Left lung (tissue), 14 donors: ENCODE measurements at places on chromosomes 3 and 15. TPM values are rescaled to one million over a fixed set of nuclear protein-coding genes. Genes with fewer than 3 reads are reported as not detected.

DNA sequence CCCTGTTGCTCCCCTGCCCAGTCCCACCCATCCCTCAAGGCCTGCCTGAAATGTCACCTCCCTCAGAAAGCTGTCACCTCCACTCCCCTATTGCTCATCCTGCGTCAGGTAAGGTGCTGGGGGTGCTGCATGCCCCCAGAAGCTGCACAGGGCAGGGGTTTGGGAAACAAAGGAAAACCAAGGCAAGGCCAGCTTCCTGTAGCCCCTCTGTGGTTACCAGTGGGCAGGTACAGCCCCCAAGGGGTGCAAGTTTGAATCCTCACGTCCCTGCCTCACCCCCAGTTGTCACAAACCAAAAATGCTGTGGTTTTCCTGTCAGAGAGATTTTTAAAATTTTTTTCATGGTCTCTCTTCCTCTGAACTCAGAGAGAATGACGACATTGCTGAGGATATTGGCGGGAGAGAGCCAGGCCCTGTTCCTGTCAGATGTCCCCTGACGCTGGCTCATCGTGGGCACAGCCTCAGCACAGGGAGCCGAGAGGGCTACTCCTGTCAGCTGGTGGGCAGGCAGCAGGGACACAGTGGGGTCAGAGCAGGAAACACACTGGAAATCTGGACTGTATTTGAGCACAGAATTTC lies 27.0 kb downstream of the PSTPIP1 start:
- DNase-seq: peak; percentile 30

DNA sequence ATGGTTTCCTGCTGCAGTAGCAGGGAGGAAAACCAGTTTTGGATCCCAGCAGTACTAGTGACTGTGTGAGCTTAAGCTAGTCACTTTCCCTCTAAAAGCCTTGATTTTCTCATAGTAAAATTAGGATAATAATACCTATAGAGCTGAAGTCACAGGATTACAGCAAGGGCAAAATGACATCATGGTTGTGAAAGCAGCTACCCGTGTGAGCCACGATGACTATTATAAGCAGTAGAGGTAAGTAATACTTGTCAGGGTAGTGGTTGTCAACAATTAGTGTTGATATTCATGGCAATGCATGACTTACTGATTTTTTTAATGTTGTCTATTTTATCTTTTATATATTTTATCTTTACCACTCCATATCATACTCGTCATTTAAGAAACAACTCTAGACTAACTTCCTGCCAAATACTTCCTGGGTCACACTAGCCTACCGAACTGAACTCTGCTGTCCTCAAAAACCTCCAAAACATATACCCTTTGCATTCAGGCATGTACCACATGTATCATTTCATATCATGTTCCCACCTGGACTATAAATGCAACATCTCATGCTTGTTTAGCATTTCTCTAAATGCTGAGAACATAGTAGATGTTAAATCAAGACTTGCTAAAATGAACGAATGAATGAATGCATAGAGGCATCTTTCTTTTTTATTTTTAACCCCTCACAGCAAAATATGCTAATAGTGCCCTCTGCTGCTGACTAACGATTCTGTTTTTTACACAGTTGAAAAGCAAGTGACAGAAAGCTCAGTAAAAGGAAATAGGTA lies 172.6 kb downstream of the P3H2 start:
- DNase-seq: no peak

The EDEM1 gene
- total RNA-seq: 104 TPM

The XCR1 gene
- total RNA-seq: 0.44 TPM

DNA sequence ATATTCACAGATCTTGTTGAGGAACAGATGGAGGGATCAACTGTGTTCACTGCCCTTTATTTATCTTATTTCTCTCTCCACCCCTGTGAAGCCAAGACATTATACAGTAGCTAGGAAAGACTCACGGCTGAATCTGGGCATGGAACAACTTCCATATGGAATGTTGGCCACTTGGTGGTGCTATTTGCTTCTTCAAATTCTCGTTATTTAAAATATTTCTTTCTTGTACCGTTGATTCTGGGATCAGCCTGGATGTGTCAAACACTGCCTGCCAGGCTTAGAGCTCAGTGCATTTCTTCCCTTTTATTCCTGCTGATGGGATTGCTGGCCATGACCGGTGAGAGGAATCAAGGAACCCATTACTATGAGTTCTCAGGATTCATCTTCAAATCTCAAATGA lies 17.5 kb upstream of the GASK1A start:
- DNase-seq: no peak

DNA sequence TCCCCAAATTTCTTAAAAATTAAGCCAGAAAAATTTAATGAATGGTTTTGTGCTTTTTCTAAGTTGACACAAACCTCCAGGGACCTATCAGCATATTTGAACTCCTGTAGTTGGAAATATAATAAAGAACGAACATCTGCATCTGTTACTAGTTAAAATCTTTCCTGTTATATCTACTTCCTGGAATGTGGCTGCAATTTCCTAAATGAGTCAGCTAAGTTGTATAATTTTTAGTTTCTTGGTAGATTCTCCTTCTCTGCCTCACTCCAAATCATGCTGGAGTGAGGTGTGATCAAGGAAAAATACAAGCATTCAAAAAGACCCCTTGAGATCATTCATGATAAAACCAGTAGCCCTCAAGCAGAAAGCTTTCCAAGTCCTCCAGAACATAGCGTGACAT lies 106.2 kb upstream of the MCTP2 start:
- no peak for DNase-seq

- peak; percentile 39 for DNase-seq
Observed at GRCh38 chr15:63985221-63986184, 60.8 kb downstream of the DAPK2 start.

The SUSD5 gene
- 1.8 TPM for total RNA-seq

DNA sequence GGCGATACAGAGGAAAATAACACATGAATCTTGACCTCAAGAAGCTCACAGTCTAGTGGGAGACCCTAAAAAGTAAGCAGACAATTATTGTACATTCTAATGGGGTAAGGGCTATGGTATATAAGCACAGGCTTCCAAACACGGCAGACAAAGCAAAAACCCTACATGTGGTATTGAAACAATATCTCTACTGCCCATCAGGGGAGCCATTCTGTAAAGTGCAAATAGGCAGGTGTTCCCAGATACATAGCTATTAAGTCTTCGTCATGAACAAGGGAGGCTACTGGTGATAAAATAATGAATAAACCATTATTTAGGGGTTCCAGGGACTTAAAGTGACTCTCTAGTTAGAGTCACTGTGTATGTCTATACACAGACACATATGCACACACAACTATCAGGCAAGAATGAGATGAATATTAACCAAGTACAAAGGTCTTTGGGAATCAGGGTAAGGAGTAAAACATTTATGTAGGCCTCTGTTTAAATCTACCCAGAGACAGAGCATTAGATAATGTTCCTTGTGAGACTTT lies 38.7 kb upstream of the ASB14 start:
- DNase-seq: no peak

The CACNA2D3 gene
- 1.4 TPM for total RNA-seq

GRCh38 chr3:126850370-126851085 lies 132.4 kb upstream of the PLXNA1 start:
- DNase-seq: peak; percentile 19

The ATP6V1A gene
- total RNA-seq: 137 TPM

The GOLGA8J gene
- total RNA-seq: 0.31 TPM

DNA sequence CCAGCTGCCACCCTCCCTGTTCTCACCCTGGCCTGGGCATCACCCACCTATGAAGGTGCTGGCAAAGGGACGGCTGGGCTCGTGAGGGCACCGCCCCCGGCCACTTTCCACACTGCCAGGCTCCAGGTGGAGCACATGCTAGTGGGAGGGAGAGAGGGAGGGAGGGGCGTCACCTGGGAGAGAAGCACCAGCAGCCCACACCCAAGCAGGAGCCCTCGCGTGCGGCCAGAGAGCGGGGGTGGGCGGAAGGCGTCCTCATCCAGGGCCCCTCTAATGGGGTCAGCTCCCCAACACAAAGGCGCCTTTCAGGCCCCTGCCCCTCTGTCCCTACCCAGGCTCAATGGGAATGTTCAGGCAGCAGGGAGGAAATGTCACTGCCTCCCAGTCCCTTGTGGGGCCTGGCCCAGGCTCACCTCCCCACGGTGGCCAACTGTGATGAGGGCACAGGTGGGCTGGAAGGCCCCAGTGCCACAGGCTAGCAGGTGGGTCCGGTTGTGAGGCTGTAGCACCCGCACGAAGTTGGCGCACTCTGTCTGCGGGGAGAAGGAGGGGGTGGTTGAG lies 3.1 kb downstream of the SEMA3G start:
- DNase-seq: no peak

The C3orf20 gene
- 0.26 TPM for total RNA-seq

DNA sequence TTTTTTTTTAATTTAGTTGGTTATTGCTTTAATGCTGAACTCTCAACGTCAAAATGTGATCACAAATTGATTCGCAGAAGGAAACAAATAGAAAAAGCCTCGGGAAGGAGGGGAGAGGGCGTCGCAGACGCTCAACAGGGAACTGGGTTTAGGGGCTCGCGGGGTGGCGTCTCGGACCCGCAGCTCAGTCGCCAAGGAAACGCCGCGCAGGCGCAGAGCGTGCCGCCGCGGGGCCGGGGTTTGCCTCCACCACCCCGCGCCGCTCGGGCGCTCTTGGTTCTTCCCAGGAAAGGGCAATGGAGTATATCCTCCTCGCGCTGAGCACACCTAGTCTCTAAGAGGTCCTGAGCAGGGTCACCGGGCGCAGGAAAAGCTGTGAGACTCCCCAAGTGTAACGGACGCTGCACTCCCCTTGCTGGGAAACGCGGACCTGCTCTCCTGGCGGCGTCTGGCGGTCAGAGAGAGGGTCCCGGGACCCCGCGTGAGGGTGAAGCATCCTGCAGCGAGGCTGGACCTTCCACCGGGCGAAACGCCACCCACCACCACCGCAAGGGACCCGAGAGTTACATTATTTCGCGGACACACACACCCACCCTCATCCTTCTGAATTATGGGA lies 753 bp downstream of the PLCH1 start:
- peak; percentile 71 for DNase-seq

GRCh38 chr3:53713626-53714025 lies 132.6 kb downstream of the CHDH start:
- no peak for DNase-seq

GRCh38 chr15:85479071-85479647 lies 98.8 kb downstream of the AKAP13 start:
- no peak for DNase-seq

- no peak for DNase-seq
Observed at GRCh38 chr3:140349938-140350337, 327.9 kb upstream of the TRIM42 start.

DNA sequence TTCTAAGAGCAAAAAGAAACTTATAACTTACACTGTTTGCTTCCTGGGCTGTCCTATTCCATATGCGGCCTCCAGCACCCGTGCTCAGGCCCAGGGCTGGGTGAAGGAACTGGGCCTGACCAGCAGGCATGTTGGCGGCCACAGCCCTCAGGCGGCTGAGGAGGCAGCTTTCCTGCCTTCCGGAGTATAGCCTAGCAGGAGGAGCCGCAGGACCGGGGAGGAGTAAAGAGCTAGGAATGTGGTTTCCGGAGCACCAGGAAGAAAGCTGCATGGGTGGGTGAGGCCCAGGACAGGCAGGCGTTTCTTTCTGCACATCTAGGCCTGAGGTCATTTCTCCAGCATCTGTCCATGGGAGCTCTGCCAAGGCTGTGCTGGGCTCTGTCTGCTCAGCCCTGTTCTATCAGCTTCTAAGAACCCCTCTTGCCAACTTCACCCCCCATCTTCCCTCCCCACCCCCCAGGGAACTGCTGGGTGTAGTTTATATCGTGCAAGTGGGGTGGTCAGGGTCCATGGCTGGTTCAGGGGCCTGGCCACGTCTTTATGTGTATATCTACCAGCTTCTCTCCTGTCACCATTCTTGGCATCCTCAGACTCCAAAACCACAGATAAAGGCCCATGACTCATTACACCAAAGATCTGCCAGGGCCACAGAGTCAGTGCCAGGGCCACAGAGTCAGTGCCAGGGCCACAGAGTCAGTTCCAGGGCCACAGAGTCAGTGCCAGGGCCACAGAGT lies 7.8 kb upstream of the KIF7 start:
- no peak for DNase-seq

GRCh38 chr3:141371882-141372281 lies 3.6 kb downstream of the ZBTB38 start:
- no peak for DNase-seq

DNA sequence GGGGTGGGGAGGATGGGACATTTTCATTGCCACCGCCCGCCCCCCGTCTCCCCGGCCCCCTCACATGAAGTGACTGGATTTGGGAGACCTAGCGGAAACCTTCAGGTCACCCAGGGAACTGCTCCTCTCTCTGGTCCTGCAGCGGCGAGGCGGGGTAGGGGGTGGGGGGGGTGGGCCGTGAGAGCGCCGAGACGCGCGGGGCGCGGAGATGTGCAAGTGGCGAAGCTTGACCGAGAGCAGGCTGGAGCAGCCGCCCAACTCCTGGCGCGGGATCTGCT lies 712 bp upstream of the MME start:
- DNase-seq: no peak

- DNase-seq: peak; percentile 47
Observed at GRCh38 chr3:108006077-108006771, 84.6 kb downstream of the CD47 start.

DNA sequence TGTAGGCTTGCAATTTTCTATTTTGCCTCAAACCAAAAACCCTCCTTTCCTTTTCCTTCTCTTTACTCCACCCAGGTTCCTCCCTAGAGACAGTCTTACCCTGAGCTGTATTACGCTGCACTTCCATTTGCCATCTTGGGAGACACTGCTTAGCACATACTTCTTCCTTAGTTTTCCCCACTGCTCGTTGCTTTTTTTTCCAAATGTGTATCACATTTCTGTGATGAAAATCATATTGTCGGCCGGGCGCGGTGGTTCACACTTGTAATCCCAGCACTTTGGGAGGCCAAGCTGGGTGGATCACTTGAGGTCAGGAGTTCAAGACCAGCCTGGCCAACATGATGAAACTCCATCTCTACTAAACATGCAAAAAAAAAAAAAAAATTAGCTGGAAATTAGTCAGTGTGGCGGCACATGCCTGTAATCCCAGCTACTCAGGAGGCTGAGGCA lies 29.5 kb downstream of the POPDC2 start:
- no peak for DNase-seq

GRCh38 chr15:36362509-36362915 lies 216.9 kb upstream of the CDIN1 start:
- no peak for DNase-seq

- no peak for DNase-seq
Observed at GRCh38 chr15:85764649-85765277, 30.0 kb downstream of the KLHL25 start.

DNA sequence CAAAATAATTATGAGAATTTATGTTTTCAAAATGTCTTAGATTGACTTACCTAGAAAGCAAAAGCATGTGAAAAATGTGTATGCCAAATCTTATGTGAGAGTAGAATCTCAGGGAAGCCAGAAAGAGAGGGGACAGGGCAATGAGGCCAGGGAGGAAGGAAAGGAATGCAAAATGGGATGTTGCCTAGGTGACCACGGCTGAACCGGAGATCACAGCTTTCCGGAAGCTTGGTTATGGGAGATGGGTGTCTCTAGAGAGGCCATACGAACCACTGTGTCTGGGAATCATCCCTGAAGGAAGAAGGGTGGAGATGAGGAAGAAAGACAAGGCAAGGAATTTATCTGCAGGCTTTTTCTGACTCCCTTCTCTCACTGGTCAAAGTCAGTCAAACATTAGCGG lies 76.0 kb downstream of the SUCLG2 start:
- DNase-seq: no peak
